Neuronal stem cell (in vitro differentiated cells): ENCODE measurements at places on chromosomes 5 and 9.
A peak's percentile ranks its signal among the peaks of the same experiment; 100 is the strongest.

DNA sequence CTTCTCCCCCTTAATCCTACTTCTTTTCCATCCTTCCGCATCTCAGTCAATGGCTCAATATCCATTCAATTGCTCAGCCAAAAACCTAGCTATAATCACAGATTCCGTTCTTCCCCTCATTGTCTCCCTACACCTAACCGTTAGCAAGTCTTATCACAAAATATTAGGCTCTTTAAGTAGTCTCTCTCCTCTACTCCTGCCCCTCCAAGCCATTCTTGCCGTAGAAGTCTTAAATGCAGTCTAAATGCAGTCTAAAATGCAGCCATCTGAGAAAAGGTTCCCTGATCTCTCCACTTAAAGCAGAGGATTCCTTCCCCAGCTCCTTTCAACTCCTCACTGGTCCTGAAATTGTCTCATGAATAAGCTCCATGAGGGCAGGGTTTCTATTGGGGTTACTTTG is 57.8 kb downstream of the ELL2 start:
- DNase-seq = no peak

DNA sequence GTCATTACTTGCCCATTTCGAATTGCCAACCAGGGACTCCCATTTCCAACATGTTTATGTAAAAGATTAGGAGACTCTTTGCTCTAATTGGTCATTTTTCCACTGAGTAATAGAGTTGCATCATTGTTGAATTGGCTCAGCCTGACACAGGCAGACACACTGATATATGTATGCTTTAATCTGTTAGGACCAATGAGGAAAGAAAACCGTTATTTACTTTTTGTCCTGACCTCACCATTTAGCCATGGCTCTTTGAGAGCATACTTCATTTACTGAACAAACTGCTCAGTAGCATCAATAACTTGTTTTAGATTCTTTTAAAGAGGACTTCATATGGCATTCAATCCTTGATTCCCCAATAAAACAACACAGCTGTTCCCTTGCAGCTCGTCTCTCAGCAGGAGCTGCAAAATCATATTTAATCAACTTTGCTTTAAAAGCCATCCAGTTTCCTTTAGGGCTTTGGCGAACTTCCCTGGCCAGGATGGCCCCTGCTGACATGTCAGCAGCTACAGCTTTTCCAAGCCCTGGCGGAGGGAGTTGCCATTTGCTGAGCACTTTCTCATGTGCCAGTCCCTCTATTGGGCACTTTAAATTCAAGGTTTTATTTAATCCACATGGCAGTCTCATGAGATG is 251.5 kb upstream of the TNC start:
- no peak for DNase-seq

DNA sequence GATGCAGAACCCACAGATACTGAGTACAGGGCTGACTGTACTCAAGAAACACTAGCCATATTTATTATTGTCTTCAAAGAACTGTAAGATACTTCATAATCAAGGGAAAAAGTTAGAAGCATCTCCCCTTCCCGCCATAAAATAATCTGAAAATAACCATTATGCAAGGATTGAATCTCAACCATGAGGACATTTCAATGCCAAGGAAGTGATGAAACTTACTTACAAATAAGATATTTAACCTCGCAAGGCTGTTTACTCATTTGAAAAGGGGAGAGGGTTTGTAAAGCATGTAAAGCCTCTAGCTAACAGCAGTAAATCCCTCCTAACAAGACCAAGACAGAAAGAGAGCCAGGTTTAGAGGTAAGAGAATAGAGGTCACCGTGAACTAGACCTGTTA is 6.3 kb downstream of the MYO10 start:
- DNase-seq = no peak

DNA sequence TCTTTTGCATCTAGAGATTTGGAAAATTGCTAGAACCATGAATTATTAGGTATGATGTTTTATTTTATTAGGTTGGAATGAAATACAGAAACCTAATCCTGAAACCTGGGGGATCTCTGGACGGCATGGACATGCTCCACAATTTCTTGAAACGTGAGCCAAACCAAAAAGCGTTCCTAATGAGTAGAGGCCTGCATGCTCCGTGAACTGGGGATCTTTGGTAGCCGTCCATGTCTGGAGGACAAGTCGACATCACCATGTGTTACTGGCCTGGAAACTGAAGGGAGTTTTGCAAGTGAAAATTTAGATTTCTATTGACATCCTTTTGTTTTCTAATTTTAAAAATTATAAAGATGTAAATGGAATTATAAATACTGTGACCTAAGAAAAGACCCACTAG is 100.7 kb downstream of the NLN start:
- DNase-seq = no peak

DNA sequence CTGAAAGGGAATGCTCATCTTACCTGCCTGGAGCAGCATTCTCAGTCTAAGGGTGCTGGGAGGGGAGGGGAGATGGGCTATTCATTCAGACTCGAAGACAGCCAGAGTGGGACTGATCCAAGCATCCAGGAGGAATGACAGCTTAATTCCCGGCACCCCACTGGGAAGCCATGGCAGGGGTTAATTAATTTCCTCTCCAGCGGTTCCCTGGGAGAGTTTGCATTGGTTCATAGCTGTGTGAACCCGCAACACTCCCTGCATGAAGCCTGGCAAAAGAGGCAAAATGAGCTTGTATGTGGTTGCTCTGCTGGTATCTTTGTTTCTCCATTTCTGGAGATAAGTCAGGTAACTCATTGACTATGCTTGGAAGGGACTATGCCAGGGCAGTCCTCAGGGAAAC is 401.0 kb upstream of the SLC24A2 start:
- DNase-seq = peak; percentile 35

GRCh38 chr9:86672966-86673365 is 274.3 kb downstream of the GAS1 start:
- DNase-seq = no peak

- no peak for DNase-seq
These were observed 20.4 kb downstream of the CDC26 start for GRCh38 chr9:113254991-113255390.

- no peak for DNase-seq
These were observed 189.5 kb downstream of the TMEM38B start for GRCh38 chr9:105883847-105884246.

DNA sequence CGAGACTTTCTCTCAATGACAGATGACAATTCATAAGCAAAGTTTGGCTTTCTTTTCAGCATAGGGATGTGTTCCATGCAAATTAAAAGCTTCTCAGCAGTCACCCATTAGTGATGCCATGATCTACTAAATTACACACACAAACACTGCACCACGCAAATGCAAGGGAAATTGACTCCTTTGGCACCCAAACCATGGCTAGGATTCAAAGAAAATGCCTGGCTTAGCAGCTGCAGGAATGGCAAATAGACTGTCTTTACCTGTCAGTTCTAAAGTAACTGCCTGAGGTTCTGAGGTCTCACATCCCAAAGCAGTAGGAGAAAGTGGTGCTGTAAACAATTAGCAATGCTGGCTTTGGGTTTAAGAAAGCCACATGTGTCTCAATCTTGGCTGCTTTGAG is 108.6 kb upstream of the ATP10B start:
- DNase-seq = no peak

- no peak for DNase-seq
These were observed 143.6 kb downstream of the PCSK5 start for GRCh38 chr9:76034049-76034448.

GRCh38 chr5:142748568-142749249 is 21.5 kb upstream of the ARHGAP26 start:
- peak; percentile 26 for DNase-seq

DNA sequence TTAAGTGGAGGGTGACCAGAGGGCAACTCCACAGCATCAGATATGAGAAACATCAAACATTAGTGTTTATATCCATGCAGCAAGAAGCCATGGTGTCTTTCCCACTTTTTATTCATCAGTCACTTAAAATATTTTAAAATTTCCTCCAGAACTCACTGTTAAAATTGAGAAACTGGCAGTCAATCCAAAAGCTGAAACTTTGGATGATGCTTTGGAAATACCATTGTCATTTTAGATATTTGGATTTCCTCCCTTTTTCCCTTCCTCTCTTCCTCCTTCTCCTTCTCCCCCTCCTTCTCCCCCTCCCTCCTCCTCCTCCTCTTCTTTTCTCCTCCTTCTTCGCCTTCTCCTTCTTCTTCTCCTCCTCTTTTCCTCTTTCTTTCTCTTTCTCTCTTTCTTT is 33.1 kb upstream of the NTRK2 start:
- no peak for DNase-seq

DNA sequence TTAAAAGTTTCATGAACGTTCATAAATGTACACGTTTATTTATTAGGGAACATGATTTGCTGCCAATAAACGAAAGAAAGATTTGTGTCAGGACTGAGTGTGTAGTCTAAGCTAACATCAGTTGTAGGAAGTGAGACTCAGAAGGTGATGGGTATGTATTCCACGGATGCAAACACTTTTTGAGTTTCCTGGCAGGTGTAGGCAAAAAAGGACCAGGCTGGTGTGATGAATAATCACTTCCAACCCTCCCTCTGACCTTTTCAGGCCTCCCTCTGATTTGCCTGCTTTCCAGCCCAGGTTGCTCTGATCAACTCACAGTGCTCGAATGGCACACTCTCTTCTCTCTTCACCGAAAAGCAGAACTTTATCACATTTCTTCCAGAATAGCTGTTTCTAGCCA is 51.8 kb downstream of the BASP1 start:
- no peak for DNase-seq

DNA sequence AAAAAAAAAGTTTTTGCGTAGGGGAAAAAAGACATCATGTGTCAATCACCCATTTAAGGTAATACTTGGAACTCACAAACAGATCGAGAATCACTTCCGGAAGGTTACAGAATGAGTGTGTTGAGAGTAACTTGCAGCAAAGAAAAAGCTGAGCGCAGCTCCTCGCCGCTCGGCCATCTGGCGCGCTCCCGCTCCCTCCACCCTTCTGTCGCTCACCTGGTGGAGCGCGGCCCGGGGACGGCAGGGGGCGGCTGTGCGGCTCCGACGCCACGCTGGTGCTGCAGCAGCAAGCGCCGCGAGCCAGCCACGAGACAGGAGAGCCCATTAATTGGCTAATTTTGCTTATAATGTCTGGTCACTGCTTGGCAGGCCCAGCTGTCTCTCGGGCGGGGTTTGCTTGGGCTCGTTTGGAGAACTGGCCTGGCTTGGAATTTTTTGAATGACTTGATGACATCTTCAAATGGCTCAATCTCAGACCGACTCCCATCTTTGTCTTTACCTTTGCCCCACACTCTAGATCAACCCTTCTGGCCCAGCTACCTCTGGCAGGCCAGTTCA is 601.8 kb downstream of the CCDC171 start:
- peak; percentile 49 for DNase-seq

DNA sequence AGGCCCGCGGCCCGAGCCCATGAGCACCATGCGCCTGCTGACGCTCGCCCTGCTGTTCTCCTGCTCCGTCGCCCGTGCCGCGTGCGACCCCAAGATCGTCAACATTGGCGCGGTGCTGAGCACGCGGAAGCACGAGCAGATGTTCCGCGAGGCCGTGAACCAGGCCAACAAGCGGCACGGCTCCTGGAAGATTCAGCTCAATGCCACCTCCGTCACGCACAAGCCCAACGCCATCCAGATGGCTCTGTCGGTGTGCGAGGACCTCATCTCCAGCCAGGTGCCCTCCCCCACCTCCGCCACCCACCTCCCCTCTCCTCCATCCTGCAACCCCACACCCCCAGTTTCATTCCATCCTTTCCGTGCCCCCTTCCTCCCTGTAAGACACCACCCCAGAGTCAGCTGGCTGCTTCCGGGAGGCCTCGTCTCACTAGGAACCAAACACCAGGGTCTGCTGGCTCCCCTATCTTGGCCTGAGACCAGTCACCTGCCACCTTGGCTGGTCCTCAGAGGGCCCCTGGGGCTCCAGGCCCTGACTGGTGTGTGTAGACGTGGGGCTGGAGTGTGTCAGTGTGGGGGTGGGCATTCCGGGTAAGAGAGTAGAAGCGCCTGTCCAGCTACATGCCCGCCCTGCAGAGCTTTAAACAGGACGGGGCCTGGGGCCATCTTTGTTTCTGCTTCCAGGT is 655 bp downstream of the GRIN1 start:
- no peak for DNase-seq

DNA sequence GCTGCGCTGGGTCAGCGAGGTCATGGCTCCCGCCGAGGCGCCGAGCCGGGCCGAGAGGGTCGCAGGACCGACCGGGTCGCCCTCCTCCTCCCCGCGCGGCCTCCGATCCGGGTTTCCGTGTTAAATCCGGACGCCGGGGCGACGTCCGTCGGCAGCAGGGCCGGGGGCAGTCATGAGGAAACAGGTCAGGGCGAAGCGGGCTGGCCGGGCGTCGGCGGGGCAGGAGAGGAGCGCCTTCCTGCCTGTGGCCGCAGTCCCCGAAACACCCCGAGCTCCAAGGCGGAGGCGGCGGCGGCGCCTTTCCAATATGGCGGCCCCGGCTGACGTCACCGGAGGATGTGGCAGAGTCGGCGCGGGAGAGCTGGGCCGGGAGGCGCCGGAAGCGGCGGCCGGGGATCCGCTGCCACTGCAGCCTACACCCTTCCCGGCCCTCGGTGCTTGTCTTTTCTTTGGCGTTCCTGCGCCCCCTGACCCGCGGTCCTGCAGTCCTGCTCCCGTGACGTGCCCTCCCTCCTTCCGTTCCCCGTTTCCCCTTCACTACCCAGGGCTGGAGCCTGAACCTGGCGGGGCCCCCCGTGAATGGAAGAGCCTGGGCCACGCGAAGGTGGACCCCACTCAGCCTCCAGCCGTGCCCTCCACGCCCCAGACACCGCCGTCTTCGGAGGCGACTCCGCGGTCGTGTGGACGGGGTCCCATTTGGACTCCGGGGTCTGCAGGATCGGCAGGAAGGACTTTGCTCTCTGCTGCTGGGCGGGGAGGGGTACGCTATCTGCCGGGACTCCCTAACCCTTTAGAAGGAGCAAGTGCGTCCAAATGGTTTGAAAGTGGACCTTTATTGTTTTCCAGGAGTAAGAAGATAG is at the start of gene GOLPH3:
Gene GOLPH3 (minus strand): TSS at position 309 of the 860 bp plus-strand sequence. CDS start 285 bp downstream, at position 24.
- DNase-seq = peak; percentile 89

DNA sequence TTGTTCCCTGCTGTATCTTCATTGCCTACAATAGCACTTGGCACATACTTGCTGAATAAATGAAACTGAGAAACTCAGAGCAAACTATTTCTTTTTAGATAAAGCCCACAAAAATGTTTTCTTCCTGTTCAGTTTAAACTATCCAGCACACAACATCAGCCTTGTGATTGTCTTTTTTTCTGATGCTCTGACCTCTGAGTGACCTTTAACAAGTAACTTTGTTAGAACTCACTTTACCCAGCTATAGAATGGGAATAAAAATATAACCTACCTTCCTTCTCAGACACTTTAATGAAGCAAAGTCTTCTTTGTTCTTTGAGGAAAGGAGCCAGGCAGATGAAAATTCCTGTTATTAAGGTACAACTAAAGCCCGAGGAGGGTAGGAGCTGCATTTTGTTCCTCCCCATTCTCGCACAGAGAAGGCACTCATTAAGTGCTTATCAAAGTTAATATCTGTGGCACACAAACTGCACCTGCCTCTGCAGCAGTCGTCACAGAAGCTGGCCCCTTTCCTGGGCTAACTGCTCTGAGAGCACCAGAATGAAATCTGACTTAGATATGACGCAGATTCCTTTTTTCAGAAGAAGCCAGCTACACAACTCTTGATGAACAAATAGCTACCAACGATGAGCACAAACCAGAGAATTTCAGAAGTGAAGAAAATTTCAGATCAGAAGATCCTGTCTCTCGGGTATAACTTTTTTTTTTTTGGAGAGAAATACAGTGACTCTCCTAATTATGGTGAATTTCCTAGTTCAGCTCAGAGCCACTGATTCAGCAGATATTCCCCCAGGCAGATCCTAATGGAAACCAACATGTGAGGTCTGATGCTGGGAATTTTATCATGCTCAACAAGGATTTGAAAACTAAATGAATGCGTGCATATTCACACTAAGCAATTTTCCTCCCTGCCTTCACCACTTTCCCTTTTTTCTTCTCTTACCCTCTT is 31.0 kb upstream of the NR3C1 start:
- no peak for DNase-seq
